Kidney capillary endothelial cell (primary cell): ENCODE measurements at places on chromosomes 7 and 10.

DNA sequence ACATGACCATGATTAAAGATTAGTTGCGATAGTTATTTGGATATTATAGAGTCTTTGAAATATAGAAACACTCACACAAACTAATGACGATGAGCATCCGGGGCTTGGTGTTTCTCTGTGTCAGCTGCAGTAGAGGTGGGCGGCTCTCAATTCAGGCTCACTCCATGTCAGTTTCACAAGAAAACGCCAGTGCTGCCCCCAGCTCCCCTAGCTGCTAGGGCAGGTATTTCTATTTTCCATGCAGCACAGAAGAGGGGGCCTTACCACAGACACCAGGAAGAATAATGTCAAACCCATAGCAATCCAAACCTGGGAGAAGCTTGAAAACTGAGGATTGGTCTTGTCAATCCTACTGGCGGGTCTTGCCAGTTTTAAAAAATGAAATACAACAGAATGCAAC, 197.1 kb downstream of the PHTF2 start:
- DNase-seq: no peak

- no peak for DNase-seq
Observed at GRCh38 chr7:25359471-25360059, 131.3 kb upstream of the NPVF start.

DNA sequence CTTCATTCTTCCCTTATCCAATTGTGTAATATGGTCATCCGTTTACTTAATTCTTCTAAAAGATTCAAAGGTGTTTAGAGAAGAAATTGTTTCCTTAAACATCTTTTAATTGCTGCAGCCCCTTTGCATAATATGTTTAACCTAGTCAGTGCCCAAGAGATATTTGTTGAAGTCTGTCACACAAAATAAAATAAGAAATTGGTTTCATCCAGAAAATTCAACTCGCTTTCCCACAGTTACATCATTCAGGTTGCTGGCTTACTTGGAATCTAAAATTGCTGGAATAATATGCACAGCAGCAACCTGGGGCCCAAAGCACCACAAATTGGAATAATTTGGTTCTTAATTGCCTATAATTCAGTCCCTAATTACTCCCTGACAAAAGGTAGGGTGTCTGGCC, 155.1 kb upstream of the ETV1 start:
- no peak for DNase-seq

GRCh38 chr7:155652156-155653114, 8.0 kb downstream of the RBM33 start:
- peak; percentile 42 for DNase-seq

- DNase-seq: peak; percentile 32
Observed at GRCh38 chr10:113666682-113667252, 2.9 kb upstream of the NRAP start.

DNA sequence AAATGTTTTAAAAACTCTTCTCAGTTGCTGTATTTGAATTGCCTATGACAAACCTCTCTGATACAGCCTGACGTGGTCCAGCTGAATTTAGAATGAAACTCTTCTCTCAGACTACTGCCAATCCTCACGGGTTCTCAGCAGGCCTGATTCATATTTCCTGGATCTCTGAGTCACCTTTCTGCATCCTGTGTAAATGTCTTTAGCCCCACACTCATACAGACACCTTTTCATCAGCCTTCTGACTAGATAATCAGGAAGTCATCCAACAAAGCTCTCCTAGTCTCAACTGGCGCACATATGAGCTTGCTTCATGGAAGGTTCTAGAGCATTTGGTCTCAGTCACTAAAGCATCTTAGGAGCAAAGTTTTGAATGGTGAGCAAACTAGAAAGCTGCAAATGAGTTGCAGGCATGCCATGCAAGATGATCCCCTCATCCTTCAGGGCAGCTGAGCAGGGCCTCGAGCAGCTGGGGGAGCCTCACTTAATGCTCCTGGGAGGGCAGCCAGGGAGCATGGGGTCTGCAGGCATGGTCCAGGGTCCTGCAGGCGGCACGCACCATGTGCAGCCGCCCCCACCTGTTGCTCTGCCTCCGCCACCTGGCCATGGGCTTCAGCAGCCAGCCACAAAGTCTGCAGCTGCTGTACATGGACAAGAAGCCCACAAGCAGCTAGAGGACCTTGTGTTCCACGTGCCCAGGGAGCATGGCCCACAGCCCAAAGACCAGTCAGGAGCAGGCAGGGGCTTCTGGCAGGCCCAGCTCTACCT, 182.8 kb downstream of the ARHGAP12 start:
- DNase-seq: peak; percentile 99

DNA sequence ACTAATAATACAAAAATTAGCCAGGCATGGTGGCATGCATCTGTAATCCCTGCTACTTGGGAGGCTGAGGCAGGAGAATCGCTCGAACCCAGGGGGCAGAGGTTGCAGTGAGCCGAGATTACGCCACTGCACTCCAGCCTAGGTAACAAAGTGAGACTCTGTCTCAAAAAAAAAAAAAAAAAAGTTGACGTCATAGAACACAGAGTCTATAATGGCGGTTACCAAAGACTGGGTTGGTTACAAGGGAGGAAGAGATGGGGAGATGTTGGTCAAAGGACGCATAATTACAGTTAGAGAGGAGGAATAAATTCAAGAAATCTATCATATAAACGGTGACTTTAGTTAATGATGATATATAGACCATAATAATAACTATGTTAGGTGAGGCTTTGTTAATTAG, 309.7 kb upstream of the HGF start:
- no peak for DNase-seq

GRCh38 chr10:11655836-11656235, 44.4 kb upstream of the USP6NL start:
- DNase-seq: no peak

GRCh38 chr10:102396317-102396650, 779 bp downstream of the NFKB2 start:
- no peak for DNase-seq

GRCh38 chr10:58212622-58213021, 55.1 kb downstream of the IPMK start:
- DNase-seq: no peak

DNA sequence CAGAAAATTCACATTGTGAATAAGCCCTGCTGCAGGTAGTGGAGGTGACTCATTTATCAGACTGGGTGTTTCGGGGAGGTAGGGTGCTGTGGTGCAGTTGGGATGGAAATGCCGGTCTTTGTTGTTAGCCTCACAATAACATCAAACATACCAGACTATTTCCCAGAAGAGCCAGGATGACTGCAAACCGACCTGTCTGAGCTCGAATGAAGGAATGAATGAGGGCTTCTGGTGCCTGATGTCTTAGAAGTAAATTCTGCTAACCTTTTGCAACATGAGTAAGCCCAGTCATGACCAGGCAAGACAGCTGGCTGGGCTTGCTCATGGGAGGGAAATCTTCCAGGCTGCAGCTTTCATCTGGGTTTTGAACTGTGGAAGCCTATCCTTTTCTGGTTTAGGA, 2.4 kb upstream of the VDAC2 start:
- DNase-seq: no peak

DNA sequence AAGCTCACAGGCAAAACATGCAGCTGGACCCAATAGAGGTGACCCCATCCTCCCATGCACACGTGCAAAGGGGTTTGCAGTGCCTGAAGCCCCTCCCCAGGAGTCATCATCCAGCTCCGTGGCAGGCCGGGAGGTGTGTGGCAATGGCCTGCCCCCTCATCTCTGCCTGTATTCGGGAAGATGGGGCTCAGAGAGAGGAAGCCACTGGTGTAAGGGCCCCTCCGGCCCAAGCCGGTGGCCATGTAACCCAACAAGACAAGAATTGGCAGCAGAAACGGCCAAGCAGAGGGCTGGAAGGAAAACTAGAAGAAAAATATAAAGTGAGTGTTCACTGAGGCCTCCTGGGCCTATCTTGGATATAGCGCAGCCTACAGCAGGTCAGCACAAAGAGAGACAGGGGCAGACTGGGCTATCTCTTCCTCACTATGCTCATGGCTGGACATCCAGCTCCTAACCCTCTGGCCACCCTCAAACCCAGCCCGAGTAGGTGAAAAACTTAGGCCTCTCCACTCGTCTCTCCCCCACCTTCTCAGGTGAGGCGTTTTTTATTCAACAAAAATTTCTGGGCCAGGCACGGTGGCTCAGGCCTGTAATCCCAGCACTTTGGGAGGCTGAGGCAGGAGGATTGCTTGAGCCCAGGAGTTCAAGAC, 158.1 kb downstream of the CCDC3 start:
- no peak for DNase-seq

GRCh38 chr7:76430836-76431235, 6.1 kb downstream of the ZP3 start:
- DNase-seq: no peak

- DNase-seq: no peak
Observed at GRCh38 chr7:84154991-84155781, 39.4 kb downstream of the SEMA3A start.

- DNase-seq: no peak
Observed at GRCh38 chr10:72625276-72625607, 637 bp downstream of the MICU1 start.

DNA sequence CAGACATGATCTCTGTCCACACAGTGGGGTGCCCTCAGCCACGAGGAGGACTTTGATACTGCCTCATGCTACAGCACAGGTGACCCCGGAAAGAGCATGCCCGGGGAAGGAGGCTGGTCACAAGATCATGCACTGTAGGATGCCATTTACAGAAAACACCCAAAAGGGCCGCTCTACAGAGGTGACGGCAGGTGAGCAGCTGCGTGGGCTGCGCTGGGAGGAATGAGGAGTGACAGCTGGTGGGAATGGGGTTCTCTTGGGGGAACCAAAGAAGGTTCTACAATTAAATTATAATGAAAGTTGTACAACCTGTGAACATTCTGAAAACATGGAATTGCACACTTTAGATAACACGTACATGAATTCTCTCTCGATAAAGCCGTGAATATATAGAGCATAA, 12.0 kb downstream of the INTS1 start:
- no peak for DNase-seq

GRCh38 chr7:41824284-41824683, 121.4 kb upstream of the INHBA start:
- peak; percentile 51 for DNase-seq

GRCh38 chr10:52486840-52487611, 172.9 kb downstream of the DKK1 start:
- DNase-seq: peak; percentile 35

DNA sequence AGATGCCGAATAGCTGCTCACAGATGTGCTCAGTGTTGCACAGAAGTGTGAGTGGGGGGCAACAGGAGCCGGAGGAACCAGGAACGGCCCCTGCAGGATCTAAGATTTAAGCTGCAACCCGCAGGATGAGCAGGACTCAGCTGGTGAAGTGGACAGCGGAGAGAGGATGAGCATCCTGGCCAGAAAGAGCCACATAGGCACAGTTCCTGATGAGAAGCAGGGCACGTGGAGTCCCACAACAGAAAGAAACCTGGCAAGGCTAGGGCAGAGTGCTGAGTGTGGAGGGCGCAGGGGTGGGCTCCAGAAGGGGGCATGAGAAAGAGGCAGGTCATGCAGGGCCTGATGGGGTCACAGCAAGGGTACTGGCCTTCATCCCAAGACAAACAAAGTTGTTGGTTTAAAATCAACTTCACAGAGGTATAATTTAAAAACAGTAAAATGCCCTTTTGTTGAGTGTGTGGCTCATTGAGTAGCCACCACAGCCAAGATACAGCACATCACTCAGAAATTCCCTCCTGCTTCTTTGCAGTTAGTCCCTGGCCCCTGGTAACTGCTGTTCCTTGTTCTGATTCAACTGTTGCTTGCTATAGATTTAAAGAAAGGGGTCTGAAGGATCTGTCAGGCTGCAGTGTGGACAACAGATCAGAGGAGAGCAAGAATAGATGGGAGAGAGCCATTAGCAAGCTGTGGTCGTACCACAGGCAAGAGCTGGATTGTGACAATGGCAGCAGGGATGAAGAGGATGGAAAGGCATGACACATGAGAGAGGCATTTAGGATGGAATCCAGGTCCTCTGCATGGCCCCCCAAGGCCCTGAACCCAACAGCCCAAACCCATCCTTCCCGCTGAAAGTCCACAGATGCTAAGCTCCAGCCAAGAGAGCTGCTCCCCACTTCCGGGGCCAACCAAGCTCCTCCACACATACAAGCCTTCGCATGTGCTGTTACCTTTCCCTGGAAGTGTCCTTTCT, 53.1 kb upstream of the OSBPL3 start:
- DNase-seq: no peak

DNA sequence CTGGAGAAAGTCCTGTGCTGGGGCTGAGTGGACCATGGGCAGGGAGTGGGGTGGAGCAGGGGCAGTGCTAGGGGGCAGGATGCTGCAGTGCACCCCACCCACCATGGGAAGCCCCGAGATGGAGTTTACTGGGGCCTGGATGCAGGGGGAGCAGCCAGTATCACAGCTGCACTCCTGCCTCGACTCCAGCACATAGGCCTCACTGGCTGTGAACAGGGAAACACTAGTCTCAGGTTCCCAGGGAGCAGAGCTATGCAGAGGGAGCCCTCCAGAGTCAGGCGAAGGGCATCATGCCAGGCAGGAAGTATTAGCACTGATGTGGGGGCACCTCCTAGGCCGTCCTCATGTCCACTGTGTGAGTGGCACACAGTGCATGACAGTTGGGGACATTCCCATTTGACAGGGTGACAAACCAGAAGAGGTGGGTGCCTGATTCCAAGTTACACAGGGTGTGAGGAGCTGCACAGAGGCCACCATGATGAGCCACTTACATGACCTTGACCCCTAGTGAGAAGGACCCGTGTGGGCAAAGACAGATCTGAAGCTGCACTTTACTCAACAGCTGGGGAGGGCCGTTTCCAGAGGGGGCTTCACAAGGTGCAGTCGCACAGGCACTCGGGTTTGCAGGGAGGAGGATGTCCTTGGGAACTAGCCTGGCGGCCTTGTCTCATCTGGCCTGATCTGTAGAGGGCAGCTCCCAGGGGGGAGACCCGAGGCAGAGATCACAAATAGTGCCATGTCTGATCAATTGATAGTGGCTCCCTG, 69.9 kb upstream of the LRRC4 start:
- DNase-seq: no peak

- no peak for DNase-seq
Observed at GRCh38 chr10:90031776-90032175, 330.4 kb downstream of the KIF20B start.

GRCh38 chr7:128827971-128828711, 2.1 kb upstream of the FLNC start:
- DNase-seq: no peak

DNA sequence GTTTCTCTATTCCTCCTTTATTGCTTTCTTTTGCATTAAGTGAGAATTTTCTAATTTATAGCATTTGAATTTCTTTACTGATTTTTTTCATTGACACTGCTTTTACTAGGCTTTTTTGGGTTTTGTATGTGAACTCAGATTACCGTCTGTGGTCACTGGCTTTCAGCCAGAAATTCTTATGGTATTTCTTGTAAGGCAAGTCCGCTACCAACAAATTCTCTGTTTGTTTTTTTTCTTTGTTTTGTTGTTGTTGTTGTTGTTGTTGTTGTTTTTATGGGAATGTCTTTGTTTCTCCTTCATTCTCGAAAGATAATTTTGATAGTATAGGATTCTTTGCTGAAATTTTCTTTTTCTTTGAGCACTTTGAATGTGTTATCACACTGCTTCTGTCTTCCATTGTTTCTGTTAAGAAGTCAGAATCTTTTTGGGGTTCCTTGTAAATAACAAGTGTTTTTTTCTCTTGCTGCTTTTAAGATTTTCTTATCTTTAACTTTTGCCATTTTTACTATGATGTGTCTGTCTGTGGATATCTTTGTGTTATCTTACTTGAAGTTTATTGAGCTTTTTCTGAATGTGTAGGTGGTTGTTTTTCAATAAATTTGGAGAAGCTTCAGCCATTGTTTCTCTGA, 7.2 kb downstream of the NET1 start:
- no peak for DNase-seq

- DNase-seq: no peak
Observed at GRCh38 chr7:141354251-141354650, 197.0 kb upstream of the AGK start.

- no peak for DNase-seq
Observed at GRCh38 chr10:13633689-13634088, 46.9 kb downstream of the PRPF18 start.
